ENCODE measurements at places on chromosomes 6 and 20.

DNA sequence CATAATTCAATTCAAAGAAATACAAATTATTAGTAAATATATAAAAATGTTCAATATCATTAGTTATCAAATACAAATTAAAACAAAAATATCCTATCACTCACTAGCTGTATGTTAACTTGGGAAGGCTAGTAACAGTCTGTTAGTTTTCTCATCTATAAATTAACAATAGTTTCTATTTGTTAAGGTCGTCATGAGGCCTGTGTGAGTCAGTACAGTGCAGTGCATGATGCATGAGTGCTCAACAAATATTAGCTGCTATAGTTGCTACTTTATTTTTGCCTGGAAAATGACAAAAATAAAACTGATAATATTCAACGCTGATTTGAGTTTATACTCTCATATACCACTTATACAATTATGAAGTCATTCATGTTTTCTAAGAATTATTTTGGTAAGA is 401.6 kb upstream of the RUNX2 start:
- no peak for DNase-seq

DNA sequence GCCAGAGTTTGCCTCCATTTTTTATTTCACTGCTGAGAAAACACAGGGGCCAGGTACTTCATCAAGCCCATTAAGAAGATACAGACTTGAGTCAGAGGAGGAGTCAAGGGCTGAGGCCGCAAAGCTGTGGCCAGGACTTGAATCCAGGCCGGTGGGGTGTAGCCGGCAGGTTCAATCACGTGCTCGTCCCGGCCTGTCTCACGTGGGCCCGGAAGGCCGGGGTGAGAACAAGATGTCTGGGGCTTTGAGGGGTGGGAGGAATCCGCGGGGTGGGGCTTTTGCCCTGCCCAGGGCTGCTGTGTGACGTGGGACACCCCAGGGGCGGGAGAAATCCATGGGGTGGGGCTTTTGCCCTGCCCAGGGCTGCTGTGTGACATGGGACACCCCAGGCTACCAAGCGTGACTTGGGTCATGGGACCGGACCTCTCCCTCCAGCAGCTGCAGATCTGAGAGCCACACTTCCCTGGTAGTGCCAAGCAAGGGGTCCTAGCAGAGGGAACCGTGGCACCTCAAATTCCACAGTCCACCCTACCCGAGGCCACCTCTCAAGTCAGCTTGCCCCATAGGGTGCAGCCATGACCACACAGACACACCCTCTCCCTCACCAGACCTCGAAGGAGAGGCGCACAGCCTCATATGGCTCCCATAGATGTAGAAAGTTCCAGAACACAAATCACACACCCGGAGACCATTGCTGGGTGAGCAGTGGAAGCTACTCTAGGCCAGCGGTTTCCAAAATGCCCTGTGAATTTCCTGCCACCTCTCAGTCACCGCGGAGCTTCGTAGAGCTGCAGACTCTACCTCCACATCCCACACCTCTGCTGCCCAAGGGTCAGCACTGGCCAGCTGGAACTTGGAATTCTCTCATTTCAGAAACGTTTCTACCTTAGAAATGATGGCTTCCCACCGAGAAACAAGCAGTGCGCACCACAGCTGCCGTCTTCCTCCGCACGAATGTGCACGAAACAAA is 156.1 kb downstream of the DLL1 start:
- DNase-seq, result no peak

GRCh38 chr20:2708073-2708415 is 15.5 kb downstream of the EBF4 start:
- no peak for DNase-seq

- no peak for DNase-seq
These were observed 333.3 kb upstream of the KCNQ5 start for GRCh38 chr6:72288592-72288991.

- peak; percentile 82 for DNase-seq
These were observed 34.0 kb downstream of the TRERF1 start for GRCh38 chr6:42417641-42418112.
